ENCODE measurements at places on chromosomes 7 and 10. TPM values are rescaled to one million over a fixed set of nuclear protein-coding genes. Genes with fewer than 3 reads are reported as not detected.

DNA sequence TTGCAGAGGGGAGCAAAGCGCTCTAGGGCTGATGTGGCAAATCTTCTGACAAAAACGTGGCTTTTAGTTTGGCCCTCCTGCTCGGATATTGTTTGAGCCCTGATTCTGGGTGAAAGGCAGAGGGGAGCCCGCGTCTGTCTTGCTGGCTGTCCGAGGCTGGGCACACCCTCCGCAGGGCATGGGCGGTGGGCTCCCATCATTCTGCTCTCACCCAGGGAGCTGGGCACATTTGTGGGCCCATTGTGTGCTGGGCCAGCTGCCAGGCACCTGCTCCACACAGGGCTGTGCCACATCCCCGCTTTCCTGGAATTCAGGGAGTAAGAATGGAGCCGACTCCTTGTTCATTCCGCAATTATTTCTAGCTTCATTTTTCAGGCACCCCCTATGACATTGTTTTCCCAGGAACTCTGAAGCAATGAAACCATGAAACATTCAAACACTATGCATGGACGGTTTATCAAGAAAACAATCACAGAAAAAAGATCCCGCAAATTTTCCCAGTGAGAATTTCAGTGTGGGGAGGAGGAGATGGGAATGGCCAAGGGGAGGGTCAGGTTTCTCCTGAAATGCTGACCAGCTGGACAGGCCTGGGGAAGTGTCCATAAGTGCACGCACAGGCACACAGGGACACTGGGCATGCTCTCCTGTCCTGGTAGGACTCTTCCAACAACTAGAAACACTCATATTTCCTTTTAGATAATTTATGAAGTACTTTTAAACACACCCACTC is 341.1 kb downstream of the CXCL12 start:
- peaks cover 36% of the 10 kb centered on the region for H3K27me3 ChIP-seq

DNA sequence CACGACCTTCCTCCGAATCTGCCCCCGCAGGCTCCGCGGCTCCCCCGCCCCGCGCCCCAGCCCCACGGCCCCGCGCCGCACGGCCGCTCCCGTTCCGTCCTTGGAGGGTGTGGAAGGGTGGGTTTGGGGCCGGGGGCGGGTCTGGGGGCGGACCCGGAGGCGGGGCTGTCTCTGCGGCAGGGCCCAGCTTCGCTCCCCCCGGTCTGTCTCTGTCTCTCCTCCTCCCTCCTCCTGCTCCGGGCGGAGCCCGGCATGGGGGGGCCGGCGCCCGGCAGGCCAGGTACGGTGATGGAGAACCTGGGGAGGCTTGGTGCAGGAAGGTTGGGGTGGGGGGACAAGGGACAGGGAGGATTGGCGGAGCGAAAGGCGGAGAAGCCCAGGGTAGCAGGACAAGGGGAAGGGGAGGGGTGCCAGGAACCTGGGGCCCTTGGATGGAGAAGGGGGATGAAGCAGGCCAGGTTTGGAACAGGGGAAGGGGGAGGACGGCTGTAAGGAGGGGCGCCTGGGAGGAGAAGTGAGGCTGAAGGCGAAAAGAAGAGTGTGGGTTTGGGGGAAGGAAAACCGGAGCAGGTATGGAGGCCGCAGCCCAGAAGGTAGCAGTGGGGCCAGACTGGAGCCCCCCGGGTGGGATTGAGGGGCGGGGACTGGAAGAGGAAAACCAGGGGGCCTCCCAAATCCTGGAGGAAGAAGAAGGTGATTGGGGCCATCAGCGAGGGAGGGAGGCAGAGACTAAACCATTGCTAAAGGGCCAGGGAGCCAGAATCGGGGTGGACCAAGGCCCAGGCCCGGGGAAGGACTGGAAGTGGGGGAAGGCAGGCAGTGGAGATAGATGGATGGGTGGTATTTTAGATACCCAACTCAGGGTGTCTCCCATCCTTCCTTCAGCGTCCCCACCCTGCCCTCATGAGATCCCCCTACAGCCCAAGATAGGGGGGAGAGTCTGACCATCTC is at the start of gene NYAP1:
Gene NYAP1, plus strand, starts transcription at position 206 of the 951 bp plus-strand sequence. CDS start 1,385 bp downstream, outside the sequence.
- H3K4me3 ChIP-seq, result peak within 1 kb of the TSS; percentile 69
- no peak within 1 kb of the TSS for H3K27ac ChIP-seq
- H3K4me1 ChIP-seq, result no peaks in the 10 kb centered on the region
- no peaks in the 10 kb centered on the region for H3K27me3 ChIP-seq

DNA sequence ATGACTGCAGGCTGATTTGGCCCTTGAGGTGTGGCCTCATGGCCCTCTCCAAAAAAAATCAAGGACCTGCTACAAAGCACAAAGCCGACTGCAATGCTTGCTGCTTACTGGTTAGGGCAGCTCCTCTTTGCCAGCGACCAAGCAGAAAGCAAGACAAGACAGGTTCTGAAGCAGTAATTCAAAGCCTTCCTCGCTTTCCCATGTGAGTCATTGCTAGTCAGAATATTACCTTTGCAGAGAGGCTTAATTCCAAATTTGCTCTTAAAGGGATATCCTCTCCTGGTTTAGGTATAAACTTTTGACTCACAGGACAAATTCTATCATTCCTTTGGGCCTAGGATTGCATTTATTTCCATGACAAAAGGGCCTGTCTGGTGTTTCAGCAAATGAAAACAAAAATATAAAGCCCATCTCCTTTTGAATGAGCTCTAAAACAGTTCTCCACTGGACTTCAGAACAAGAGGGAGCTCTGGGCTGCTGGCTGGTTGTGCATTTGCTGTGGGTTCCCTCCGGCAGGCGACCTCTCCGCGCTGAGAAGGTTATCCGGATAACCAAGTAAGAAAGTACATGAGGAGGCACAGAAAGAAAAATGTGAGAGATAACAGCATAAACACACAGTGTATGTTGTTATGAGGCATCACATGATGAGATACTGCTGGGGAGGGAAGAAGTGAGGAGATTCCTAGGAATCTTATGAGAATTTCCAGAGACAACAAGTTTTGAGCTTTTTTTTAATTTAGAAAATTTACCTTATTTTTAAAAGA is 90.8 kb downstream of the EGFR start:
- H3K27me3 ChIP-seq, result no peaks in the 10 kb centered on the region
- no peak overlapping the region for H3K4me3 ChIP-seq
- DNase-seq, result no peak
- H3K4me1 ChIP-seq, result peaks cover 59% of the 10 kb centered on the region
- no peaks in the 10 kb centered on the region for H3K36me3 ChIP-seq

Gene TACC2
- total RNA-seq, result 26.5 TPM

- no peaks in the 10 kb centered on the region for H3K27me3 ChIP-seq
- no peak for DNase-seq
- H3K36me3 ChIP-seq, result no peaks in the 10 kb centered on the region
- no peak overlapping the region for H3K4me3 ChIP-seq
Observed at GRCh38 chr10:60461688-60462087, 72.0 kb upstream of the ANK3 start.

DNA sequence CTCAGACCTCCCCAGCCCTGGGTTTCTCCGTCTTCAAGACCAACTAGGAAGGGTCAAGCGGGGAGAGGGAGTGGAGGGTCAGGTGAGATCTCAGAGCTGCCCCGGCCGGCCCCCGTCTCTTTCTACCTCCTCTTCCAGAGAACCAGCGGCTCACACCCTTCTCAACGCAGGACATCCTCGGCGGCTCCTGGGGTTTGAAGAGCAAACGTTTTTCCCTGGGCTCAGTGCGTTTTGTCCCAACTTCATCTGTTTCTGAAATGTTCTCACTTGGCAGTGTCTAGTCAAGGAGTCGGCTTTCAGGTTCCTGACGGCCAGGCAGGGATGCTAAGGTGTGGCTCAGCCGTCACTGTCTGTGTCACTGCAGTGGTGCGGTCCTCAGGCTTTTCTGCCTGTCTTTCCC is 416.4 kb upstream of the FOXK1 start:
- no peak overlapping the region for H3K4me3 ChIP-seq
- no peaks in the 10 kb centered on the region for H3K4me1 ChIP-seq
- peaks cover 5% of the 10 kb centered on the region for H3K36me3 ChIP-seq
- DNase-seq, result no peak

Measured in Calu3 (cell line).